Activated CD4-positive, alpha-beta memory T cell treated with anti-CD3 and anti-CD28 coated beads, Interleukin-2, amount 10 ng/mL, durations not matched to agents 7 days and 5 days (primary cell): ENCODE measurements at places on chromosomes 3 and 15.

GRCh38 chr15:36108541-36108940 lies 470.9 kb upstream of the CDIN1 start:
- H3K27me3 ChIP-seq: no peaks in the 10 kb centered on the region
- no peaks in the 10 kb centered on the region for H3K4me1 ChIP-seq
- no peaks in the 10 kb centered on the region for H3K36me3 ChIP-seq
- H3K27ac ChIP-seq: no peak overlapping the region
- H3K4me3 ChIP-seq: no peak overlapping the region

DNA sequence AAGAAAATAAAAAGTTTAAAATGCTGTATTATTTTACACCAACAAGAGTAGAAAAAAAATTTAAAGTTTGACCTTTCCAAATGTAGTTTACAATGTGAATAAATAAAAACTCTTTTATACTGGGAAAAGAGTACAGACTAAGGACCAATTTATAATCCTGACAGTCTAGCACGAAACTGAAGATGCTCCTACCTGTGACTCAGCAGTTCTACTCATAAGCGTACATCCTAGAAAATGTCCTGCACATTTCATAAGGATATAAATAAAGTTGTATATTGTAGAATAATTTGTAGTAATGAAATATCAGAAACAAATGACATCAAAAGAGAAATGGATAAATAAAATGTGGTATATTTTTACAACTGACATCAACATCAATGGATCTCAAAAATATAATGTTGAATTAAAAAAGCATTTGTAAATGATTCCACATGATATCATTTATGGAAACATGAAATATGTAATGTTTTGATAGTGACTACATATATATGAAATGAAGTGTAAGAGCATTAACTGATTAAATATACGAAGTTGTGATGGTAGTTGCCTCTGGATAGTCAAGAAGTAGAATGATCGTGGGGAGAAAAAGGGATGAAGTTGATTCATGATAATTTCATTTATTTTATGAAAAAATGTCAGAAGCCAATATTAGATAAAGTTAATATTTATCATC lies 161.3 kb upstream of the CBLB start:
- H3K4me1 ChIP-seq: no peaks in the 10 kb centered on the region
- H3K36me3 ChIP-seq: no peaks in the 10 kb centered on the region
- no peaks in the 10 kb centered on the region for H3K27me3 ChIP-seq
- no peak for DNase-seq
- no peak overlapping the region for H3K4me3 ChIP-seq

DNA sequence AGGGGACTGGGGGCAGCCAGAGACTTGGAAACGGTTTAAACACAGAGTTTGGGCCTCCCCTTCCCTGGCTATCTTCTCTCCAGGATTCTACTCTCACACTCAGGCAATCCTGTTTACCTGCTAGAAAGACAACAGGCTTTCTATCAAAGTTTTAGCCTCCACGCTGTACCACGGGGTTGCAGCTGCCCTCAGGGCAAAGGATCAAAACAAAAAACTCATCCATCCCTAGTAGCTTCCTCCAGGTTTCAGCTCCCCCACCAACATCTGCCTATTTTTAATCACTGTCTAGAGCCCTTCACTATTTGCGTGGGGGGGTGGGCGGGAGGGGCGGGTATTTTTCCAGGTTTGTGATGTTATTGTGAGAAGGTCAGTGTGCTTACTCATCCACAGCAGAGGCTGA lies 286.8 kb upstream of the TRIM42 start:
- DNase-seq: no peak
- no peak overlapping the region for H3K4me3 ChIP-seq
- H3K27me3 ChIP-seq: no peaks in the 10 kb centered on the region
- no peaks in the 10 kb centered on the region for H3K36me3 ChIP-seq
- no peak overlapping the region for H3K27ac ChIP-seq
- H3K4me1 ChIP-seq: no peaks in the 10 kb centered on the region

DNA sequence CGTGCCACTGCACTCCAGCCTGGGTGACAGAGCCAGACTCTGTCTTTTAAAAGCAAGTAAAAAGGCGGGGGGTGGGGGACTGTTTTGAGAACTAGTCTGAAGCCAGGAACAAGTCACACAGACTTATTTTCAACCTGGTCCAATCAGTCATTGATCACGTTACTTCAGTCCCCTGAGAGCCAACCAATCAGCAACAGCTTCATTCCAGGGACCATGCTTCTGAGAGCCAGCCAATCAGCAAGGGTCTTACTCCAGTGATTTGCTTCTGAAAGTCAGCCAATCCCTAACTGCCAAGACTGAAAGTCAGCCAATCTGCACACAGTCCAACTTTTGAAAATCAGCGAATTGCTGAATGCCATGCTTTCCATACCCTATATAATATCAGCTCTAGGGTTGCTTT lies 48.6 kb upstream of the C15orf39 start:
- H3K4me1 ChIP-seq: peaks cover 29% of the 10 kb centered on the region
- peaks cover 14% of the 10 kb centered on the region for H3K36me3 ChIP-seq
- DNase-seq: no peak
- H3K27ac ChIP-seq: no peak overlapping the region

- H3K4me1 ChIP-seq: no peaks in the 10 kb centered on the region
- H3K27me3 ChIP-seq: no peaks in the 10 kb centered on the region
- H3K36me3 ChIP-seq: no peaks in the 10 kb centered on the region
- DNase-seq: no peak
- H3K27ac ChIP-seq: no peak overlapping the region
Measured at GRCh38 chr3:3443482-3443881, 264.0 kb upstream of the CRBN start.

- no peaks in the 10 kb centered on the region for H3K36me3 ChIP-seq
- no peak overlapping the region for H3K27ac ChIP-seq
- no peak overlapping the region for H3K4me3 ChIP-seq
- H3K27me3 ChIP-seq: peaks cover 7% of the 10 kb centered on the region
Measured at GRCh38 chr15:93859176-93859575, 372.2 kb upstream of the MCTP2 start.

- no peaks in the 10 kb centered on the region for H3K4me1 ChIP-seq
- H3K36me3 ChIP-seq: no peaks in the 10 kb centered on the region
- no peak overlapping the region for H3K4me3 ChIP-seq
- H3K27ac ChIP-seq: no peak overlapping the region
- DNase-seq: no peak
- H3K27me3 ChIP-seq: peaks cover 2% of the 10 kb centered on the region
Measured at GRCh38 chr3:8593021-8593827, 51.4 kb downstream of the SSUH2 start.

GRCh38 chr15:91100814-91101607 lies 954 bp downstream of the SV2B start:
- H3K4me1 ChIP-seq: peaks cover 18% of the 10 kb centered on the region
- H3K27me3 ChIP-seq: peaks cover 77% of the 10 kb centered on the region
- no peak overlapping the region for H3K27ac ChIP-seq
- H3K36me3 ChIP-seq: no peaks in the 10 kb centered on the region
- DNase-seq: no peak

DNA sequence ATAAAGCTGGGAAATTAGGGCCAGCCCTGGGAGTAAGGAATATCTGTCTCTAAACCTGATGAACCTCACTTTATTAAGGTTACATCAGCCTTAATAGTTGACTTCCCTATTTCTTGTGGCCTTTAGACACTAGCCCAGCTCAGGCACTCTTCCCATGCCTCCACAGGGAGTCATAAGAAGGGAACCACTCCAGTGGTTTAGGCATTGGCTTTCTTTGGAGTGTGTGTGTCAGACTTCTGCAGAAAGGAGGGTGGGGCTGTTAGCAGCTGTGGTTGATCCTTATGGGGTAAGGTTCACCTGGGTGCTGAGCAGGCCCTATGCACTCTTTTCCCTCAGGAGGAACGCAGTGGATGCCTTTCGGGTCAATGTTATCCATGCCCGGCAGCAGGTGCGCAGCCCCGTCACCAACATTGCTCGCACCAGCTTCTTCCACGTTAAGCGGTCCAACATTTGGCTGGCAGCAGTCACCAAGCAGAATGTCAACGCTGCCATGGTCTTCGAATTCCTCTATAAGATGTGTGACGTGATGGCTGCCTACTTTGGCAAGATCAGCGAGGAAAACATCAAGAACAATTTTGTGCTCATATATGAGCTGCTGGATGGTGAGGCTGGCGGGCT lies 4.0 kb downstream of the AP2M1 start:
- no peak for DNase-seq
- no peak overlapping the region for H3K4me3 ChIP-seq
- H3K27me3 ChIP-seq: no peaks in the 10 kb centered on the region
- no peak overlapping the region for H3K27ac ChIP-seq
- peaks cover 60% of the 10 kb centered on the region for H3K36me3 ChIP-seq

- no peaks in the 10 kb centered on the region for H3K27me3 ChIP-seq
- no peaks in the 10 kb centered on the region for H3K36me3 ChIP-seq
- H3K27ac ChIP-seq: no peak overlapping the region
- no peak for DNase-seq
Measured at GRCh38 chr3:71513515-71513914, 70.0 kb downstream of the FOXP1 start.

DNA sequence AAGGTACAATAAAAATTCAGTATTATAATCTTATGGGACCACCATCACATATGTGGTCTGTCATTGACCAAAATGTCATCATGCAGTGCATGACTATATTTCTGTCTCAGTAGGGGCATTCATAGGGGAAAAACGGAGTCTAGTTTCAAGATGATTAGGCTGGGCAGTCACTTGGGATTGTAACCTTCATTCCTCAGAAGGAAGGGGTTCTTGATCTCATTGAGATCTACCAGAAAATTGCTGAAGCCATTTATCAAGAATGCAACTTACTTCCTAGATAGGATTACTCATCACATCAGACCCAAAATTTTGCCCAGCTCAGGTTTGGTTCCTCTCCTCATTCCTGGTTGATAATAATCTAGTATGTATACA lies 37.3 kb downstream of the BTD start:
- H3K4me1 ChIP-seq: peaks cover 40% of the 10 kb centered on the region
- DNase-seq: no peak
- no peak overlapping the region for H3K4me3 ChIP-seq
- no peaks in the 10 kb centered on the region for H3K27me3 ChIP-seq

GRCh38 chr15:90979582-90979981 lies 14.8 kb downstream of the PRC1 start:
- H3K36me3 ChIP-seq: peaks cover 92% of the 10 kb centered on the region
- no peak overlapping the region for H3K4me3 ChIP-seq
- peaks cover 27% of the 10 kb centered on the region for H3K4me1 ChIP-seq
- H3K27me3 ChIP-seq: no peaks in the 10 kb centered on the region
- no peak for DNase-seq

GRCh38 chr3:197394464-197395321 lies 96.3 kb upstream of the DLG1 start:
- H3K27me3 ChIP-seq: peaks cover 20% of the 10 kb centered on the region
- H3K4me3 ChIP-seq: no peak overlapping the region
- DNase-seq: peak; percentile 83

DNA sequence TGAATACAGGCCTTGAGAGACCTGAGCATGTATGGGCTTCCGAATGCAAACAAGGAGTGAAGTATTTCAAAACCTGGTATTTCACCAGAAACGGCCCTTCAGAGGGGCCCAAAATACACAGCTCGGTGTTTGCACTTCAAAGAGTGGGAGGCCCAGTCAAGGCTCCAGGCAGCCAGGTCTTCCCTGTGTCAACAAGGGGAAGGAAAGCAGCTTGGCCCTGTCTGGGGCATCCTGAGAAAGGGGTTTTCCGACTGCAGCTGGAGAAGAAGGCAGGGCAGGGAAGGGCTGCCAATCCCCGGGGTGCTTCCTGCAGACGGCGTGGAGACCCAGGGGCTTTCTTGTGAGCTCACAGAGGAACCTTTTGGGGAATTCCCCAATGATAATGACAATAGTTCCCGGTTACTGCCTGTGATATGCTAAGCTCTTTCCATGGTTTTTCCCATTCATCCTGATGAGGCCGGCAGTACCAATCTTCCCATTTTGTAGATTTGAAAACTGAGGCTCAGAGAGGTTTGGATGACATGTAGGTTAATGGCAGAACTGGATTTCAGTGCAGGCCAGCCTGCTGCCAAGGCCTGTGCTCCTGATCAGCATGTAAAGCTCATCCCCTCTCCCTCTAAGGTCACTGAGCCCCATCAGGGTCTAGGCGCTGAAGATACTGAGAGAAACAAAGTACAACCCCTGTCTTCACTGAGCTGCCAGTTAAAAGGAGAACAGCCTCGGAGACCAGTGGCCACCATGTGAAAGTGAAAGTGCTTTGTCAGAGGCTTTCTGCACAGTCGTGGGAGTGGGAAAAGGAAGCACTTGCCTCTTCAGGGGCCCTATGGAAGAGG lies 43.0 kb upstream of the TLE3 start:
- H3K4me3 ChIP-seq: no peak overlapping the region
- peaks cover 31% of the 10 kb centered on the region for H3K4me1 ChIP-seq
- H3K27ac ChIP-seq: no peak overlapping the region
- no peak for DNase-seq

- H3K4me3 ChIP-seq: peak overlapping the region; percentile 30
- H3K27ac ChIP-seq: peak overlapping the region; percentile 59
- no peaks in the 10 kb centered on the region for H3K36me3 ChIP-seq
- H3K4me1 ChIP-seq: peaks cover 13% of the 10 kb centered on the region
- no peaks in the 10 kb centered on the region for H3K27me3 ChIP-seq
Measured at GRCh38 chr15:35673093-35673684, 127.2 kb upstream of the DPH6 start.

DNA sequence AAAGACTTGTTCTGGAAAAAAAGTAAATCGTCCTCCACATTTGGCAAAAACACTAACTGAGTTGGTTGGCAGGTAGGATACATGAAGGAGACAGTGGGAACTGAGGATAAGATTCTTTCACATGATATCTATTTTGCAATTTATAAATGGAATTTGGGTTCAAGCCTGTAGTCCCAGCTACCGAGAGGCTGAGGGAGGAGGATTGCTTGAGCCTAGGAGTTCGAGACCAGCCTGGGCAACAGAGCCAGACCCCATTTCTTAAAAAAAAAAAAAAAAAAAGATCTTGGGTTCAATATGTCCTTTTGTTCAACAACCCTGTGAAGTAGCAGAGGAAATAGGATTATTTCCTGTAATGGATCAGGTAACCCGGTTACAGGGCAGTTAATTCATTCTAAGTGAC lies 35.7 kb upstream of the CFAP161 start:
- no peak overlapping the region for H3K27ac ChIP-seq
- no peaks in the 10 kb centered on the region for H3K36me3 ChIP-seq
- peaks cover 20% of the 10 kb centered on the region for H3K4me1 ChIP-seq
- peaks cover 39% of the 10 kb centered on the region for H3K27me3 ChIP-seq

- H3K27ac ChIP-seq: no peak overlapping the region
- no peaks in the 10 kb centered on the region for H3K27me3 ChIP-seq
- H3K4me3 ChIP-seq: no peak overlapping the region
- no peak for DNase-seq
- peaks cover 3% of the 10 kb centered on the region for H3K36me3 ChIP-seq
- H3K4me1 ChIP-seq: no peaks in the 10 kb centered on the region
Measured at GRCh38 chr3:71646971-71647370, 63.4 kb upstream of the FOXP1 start.

- H3K36me3 ChIP-seq: no peaks in the 10 kb centered on the region
- H3K27ac ChIP-seq: no peak overlapping the region
- no peak for DNase-seq
Measured at GRCh38 chr3:59339818-59340217, 290.0 kb upstream of the CFAP20DC start.

DNA sequence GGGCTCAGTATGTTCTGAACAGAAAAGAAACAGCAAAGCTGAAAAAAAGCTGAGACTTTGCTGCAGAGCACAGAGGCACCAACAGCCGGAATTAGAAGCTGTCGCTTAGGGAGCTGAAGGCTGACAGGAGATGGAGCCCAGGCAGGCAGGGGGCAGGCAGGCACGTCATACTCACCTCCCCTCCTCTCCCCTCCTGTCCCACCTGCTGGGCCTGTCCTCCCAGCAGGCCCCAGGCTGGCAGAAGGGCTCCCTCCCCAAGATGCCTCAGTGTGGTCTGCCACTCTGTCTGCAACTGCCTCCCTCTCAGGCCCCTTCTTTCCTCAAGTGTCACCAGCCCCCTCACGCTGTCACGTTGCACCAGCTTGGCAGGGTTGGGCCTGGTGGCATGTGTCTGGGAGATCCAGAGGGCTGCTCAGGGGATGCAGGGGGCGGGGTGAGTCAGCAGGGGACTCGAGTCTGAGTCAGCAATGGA lies 3.2 kb upstream of the ANKRD63 start:
- peaks cover 14% of the 10 kb centered on the region for H3K27me3 ChIP-seq
- H3K36me3 ChIP-seq: peaks cover 15% of the 10 kb centered on the region
- no peak overlapping the region for H3K4me3 ChIP-seq
- H3K4me1 ChIP-seq: no peaks in the 10 kb centered on the region
- H3K27ac ChIP-seq: no peak overlapping the region
